ENCODE measurements at places on chromosomes 6 and 20. TPM values are rescaled to one million over a fixed set of nuclear protein-coding genes. Genes with fewer than 3 reads are reported as not detected.

The ELOVL2 gene
- 18.9 TPM for total RNA-seq

The LPA gene
- not detected for total RNA-seq

The OPRL1 gene
- 0.67 TPM for total RNA-seq

The GINM1 gene
- 33.9 TPM for total RNA-seq

The TREM1 gene
- total RNA-seq: not detected

The XKR7 gene
- not detected for total RNA-seq

The CCNC gene
- 87.2 TPM for total RNA-seq

The IFT52 gene
- total RNA-seq: 31.3 TPM

The RIPOR2 gene
- total RNA-seq: 1.9 TPM

The RPP21 gene
- total RNA-seq: 65.4 TPM

The EYA2 gene
- total RNA-seq: 0.15 TPM

The SLA2 gene
- not detected for total RNA-seq

The MAP3K5 gene
- total RNA-seq: 0.69 TPM

The KIAA1755 gene
- 1.3 TPM for total RNA-seq

The SPAG4 gene
- 1.00 TPM for total RNA-seq

The CALHM5 gene
- 0.34 TPM for total RNA-seq

The FAM120B gene
- total RNA-seq: 10.7 TPM

The SMAP1 gene
- total RNA-seq: 18.9 TPM

The DYNLT2 gene
- 2.5 TPM for total RNA-seq

The PACSIN1 gene
- total RNA-seq: not detected

The FRS3 gene
- total RNA-seq: 1.8 TPM

The TSHZ2 gene
- not detected for total RNA-seq

The MPIG6B gene
- not detected for total RNA-seq

The EFCAB8 gene
- total RNA-seq: under 0.01 TPM

The NT5E gene
- total RNA-seq: 29.6 TPM
